Ureter (tissue), 1 donor: ENCODE measurements at places on chromosomes 13 and 19.

DNA sequence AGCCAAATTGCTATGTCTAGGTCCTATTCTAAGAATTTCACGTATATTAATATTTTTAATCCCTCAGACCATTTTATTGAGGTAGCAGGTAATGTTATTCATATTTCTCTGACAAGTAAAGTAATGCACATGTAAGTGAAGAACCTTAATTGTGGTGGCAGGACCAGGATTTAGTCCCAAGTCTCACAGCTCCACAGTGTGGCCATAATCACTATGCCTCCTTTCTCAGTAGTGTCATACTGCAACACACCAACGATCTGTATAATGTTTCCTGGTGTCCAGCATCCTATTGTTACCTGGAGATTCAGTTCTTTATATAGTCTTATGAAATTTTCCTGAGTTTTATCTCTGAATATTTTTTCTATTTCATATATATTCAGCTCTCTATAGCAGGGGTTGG is 340.3 kb downstream of the OLFM4 start:
- DNase-seq: no peak

DNA sequence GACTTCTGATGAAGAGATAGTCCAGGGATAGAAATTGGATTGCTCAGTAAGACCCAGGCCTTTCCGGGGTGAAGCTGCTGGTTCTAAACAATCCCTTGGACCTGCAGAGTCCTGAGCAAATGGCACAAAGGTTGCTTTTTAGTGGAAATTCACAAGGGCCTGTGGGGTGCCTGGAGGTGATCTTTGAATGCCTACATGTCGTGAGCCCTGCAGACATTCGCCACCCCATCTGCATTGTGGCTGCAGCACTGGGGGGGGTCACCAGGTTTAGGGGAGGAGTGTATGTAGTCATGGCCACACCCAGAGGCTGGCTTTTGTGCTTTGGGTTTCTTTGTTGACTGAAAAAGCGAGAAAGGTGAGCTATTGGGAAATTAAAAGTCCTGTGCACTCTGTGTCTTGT is 41.4 kb downstream of the SLC7A9 start:
- no peak for DNase-seq

DNA sequence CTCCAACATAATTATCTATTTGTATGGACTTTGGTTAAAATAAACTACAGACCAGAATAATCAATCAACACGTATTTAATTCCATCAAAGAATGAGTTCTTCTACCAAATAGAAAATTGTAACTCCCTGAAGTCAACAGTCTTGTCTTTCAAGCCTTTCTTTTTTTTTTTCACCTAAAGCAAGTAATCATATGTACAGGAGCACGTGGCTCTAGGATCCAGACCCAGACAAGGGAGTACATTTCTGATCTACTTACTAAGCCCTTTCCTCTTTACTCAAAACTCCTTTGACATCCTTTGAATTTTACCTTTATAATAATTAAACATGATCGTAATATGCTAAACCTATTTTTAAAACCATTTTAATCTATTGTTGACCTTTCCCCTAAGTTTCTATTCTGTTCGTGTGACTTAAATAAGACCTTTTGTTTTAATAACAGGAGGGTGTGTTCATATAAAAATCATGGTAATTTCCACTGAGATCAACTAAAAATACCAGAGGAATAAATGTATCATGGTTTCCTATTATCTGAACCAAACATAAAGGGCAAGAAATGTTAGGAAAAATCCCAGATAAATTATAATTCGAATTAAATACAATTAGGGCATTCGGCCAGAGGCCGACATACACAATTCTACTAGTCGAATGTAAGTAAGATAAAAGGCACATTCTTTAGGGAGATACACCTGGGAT is 1.7 kb downstream of the SLC7A1 start:
- DNase-seq: no peak

DNA sequence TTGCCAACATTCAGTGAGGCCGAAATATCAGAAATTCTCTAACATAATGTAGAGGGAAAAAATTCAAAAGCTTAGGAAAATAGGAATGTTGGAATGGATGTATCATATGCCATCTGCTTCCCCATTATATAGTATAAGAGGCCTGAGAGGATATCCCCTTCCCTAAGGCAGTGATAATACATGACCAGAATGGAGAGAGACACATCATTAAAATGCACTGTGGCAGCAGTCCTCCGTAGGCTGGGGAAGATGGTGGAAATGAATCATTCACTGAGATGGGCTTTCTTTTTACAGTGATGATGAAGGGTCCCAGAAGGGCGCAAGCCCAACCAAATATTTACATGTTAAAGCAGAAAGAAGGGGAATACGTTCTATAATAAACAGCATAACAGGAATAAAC is 799.1 kb upstream of the SPRY2 start:
- DNase-seq: no peak

GRCh38 chr13:107205318-107206104 is 637.6 kb upstream of the ARGLU1 start:
- DNase-seq: peak; percentile 66

DNA sequence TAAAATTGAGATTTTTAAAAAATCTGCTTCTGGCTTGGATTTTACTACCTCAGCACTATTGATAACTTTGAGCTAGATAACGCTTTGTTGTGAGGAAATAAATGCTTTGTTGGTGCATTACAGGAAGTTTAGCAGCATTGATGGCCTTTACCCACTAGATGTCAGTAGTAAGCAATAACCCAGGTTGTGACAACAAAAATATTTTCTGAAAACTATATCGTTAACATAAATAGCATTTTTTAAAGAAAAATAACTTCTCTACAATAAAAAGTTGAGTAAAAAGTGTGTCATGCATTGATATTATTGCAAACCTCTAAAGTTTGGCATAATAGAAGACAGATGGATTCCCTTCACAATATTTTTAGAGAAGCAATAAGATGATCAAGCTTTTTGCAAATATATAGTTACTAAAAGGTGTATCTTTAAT is 1246.5 kb downstream of the UQCRFS1 start:
- no peak for DNase-seq

- DNase-seq: peak; percentile 61
Measured at GRCh38 chr19:4576016-4576933, 16.8 kb upstream of the SEMA6B start.

- DNase-seq: no peak
Measured at GRCh38 chr19:16002406-16003384, 53.9 kb downstream of the OR10H4 start.

DNA sequence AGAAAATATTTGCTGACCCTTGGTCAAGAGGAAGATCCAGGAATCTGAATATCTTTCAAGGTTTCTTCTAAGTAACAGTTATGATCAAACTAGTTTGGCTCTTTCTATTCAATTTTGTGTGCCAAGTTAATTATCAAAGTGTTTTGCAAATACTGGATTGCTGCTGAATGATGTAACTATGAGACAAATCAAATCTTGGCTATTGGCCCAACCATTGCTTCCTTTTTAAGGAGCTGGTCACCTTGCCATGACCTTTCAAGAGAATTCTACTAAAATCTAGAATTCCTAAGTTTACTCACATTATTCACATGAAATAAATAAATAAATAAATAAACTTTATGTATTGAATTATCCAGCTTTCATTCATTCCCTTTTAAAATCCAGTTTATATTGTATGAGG is 371.8 kb downstream of the SLITRK6 start:
- DNase-seq: no peak
